ENCODE measurements at places on chromosomes 1 and 21. TPM values are rescaled to one million over a fixed set of nuclear protein-coding genes. Genes with fewer than 3 reads are reported as not detected.
A peak's percentile ranks its signal among the peaks of the same experiment; 100 is the strongest.

SGIP1 gene
- total RNA-seq, result 77.4 TPM

- DNase-seq, result no peak
These were observed 25.4 kb upstream of the RGS16 start for GRCh38 chr1:182629499-182630096.

ADORA1 gene
- total RNA-seq, result 24.0 TPM

- DNase-seq, result no peak
These were observed 207.5 kb upstream of the SAMSN1 start for GRCh38 chr21:14753466-14754258.

DNA sequence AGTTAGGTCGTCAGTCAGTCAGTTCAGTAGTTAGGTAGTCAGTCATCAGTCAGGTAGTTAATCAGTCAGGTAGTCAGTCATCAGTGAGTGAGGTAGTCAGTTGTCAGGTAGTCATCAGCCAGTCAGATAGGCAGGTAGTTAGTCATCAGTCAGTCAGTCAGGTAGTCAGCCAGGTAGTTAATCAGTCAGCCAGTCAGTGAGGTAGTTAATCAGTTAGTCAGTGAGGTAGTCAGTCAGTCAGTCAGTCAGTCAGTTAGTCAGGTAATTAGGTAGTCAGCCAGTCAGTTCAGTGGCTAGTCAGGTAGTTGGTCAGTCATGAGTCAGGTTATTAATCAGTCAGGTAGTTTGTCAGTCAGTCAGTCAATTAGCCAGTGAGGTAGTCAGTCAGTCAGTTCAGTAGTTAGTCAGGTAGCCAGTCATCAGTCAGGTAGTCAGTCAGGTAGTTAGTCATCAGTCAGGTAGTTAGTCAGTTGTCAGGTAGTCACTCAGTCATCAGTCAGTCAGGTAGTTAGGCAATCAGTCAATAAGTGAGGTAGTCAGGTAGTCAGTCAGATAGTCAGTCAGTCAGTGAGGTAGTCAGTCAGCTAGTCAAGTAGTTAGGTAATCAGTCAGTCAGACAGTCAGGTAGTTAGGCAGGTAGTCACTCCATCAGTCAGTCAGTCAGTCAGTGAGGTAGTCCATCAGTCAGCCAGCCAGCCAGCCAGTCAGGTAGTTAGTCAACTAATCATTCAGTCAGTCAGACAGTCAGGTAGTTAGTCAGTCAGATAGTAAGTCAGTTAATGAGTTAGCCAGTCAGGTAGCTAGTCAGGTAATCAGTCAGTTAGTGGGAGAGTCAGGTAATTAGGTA lies 16.2 kb downstream of the KRTAP10-1 start:
- no peak for DNase-seq

- no peak for DNase-seq
These were observed 287.5 kb downstream of the SMYD3 start for GRCh38 chr1:246219508-246220030.

GRCh38 chr1:7515175-7515574 lies 255.9 kb upstream of the VAMP3 start:
- DNase-seq, result no peak

PKNOX1 gene
- total RNA-seq, result 18.9 TPM

DNA sequence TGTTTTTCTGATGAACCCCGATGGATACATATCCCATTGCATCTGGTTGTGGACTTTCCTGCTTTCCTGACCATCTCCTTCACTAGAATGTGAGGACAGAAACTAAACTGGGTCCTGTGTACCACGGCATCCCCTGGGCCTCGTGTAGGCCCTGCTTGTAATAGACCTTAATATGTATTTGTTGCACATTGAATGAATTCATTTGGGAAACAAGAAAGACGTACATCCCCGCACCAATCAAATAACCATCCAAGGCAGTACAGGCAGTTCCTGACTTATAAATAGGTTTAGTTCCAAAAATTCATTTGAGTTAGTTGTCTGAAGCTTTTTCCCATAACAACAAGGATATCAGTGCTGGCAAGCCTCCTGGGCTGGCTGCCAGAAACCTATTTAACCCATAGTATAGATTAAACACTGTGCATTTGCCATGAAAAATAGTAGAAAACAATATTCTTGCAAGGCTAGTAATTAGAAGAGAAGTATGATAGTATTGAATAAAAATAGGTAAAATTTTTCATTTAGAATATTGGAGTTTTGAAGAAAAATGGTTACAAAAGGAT lies 81.8 kb upstream of the CD34 start:
- no peak for DNase-seq

GRCh38 chr1:234134878-234135277 lies 230.4 kb downstream of the SLC35F3 start:
- no peak for DNase-seq

TBX15 gene
- total RNA-seq, result 1.2 TPM

PAQR6 gene
- 8.6 TPM for total RNA-seq

- DNase-seq, result no peak
These were observed 339.9 kb downstream of the NTNG1 start for GRCh38 chr1:107480548-107481415.

GRCh38 chr1:208787219-208787618 lies 543.0 kb upstream of the PLXNA2 start:
- DNase-seq, result no peak

GRCh38 chr1:108561689-108562326 lies 1.9 kb downstream of the EEIG2 start:
- peak; percentile 5 for DNase-seq

GRCh38 chr1:37845049-37845646 lies 14.2 kb downstream of the MTF1 start:
- no peak for DNase-seq

- no peak for DNase-seq
These were observed 31.9 kb downstream of the NGF start for GRCh38 chr1:115306146-115306545.

- DNase-seq, result no peak
These were observed 15.9 kb upstream of the RGS8 start for GRCh38 chr1:182700351-182700709.

PTGFR gene
- 3.0 TPM for total RNA-seq

DNA sequence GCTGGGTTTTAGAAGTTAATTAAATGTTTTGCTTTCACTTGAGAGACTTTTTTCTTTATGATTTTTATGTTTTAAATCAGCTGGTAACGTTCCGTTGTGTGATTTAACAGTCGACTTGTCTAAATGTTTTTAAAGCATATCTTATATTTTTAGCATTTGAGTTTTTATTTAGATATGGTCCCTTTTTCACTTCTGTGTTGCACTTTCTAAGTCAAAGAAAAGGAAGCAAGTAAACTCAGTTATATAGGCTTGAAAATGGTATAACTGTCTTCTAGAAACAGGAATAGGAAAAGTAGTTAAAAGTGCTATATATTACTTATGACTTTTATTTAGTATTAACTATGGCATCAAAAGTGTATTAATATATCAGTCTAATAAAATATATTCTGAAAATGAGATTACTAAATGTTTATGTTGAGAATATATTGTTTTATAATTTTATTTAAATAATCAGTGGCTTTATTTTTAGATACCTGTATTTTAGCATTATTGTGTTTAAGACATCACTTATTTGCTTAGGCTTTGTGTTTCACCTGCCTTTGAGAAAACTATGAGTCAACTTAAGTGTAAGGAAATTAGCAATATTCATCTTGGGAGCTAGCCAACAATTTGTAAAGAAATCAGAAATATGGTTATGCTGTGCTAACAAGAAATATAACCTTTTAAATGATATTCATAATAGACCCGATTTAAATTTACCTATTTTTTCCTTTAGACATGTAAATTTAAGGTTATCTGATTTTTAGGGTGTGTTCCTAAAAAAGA lies 60.5 kb downstream of the RABGAP1L start:
- DNase-seq, result no peak

GRCh38 chr1:199123615-199124014 lies 484.8 kb downstream of the PTPRC start:
- DNase-seq, result no peak

GRCh38 chr1:4797016-4797410 lies 142.6 kb downstream of the AJAP1 start:
- no peak for DNase-seq

GRCh38 chr1:198601936-198602889 lies 36.6 kb upstream of the PTPRC start:
- DNase-seq, result no peak

CD84 gene
- total RNA-seq, result 2.2 TPM

DNA sequence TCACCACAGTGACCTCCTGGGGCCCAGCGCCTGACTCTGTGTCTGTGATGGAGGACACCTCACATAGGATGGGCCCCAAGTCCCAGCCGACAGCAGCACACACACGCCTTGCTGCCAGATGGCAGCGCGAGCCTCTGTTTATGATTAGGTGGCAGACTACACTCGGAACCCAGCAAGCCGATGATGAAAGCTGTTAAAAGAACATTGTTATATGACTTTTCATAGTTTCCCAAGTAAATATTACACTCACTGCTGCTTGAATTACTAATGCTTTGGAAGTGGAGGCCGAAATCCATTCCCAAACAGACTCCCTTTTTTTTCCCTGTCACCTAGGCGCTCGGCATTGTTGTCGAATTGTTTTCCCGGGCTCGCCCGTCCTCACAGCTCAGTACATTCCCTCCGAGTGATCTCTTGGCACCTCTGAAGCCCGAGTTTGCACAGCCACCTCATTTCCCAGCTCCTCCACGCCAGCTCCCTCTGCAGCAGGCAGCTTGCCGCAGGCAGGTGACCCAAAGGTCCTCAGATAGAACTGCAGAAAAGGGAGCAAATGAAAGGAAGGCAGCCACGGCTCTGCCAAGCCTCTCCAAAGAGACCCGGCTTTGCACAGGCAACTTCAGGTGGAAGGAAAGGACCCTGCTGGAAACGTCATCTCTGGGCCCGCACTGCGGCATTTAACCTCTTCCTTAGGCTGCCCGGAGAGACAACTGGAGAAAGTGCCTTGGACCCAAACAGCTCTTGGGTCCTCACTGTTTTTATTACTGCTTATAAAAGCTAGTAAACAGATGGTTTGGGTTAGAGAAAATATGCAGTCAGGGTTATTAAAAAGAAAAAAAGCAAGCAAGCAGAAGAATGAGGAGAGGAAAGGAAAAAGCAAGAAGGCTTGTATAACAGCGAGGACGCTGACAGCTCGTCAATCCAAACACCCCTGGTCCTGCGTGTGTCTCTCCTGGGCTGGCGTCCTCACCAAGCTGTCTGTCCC lies 72.2 kb upstream of the SLC25A33 start:
- DNase-seq, result no peak

TMEM269 gene
- 0.47 TPM for total RNA-seq

TMEM54 gene
- total RNA-seq, result 5.3 TPM

DNA sequence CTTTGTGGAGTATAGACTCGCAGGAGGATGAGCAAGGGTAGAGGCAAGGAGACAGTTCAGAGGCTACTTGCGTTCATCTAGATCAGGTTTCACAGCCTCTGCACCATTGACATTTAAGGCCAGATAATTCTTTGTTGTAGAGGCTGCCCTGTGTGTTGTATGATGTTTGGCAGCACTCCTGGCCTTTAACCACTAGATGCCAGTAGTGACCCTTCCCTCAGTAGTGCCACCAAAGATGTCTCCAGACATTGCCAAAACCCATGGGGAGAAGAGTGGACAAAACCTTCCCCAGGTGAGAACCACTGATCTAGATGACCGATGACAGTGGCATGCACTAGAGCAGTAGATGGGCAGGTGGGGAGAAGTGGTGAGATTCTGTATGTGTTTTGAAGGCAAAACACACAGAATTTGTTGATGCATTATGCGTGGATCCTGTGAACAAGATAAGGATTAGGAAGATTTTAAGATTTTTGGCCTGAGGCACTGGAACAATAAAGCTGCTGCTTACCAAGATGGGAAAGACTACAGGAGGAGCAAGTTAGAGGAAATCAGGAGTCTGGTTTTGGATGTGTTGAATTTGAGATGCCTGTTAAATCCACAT lies 9.9 kb upstream of the COG2 start:
- DNase-seq, result no peak

SPRR1A gene
- not detected for total RNA-seq

DNA sequence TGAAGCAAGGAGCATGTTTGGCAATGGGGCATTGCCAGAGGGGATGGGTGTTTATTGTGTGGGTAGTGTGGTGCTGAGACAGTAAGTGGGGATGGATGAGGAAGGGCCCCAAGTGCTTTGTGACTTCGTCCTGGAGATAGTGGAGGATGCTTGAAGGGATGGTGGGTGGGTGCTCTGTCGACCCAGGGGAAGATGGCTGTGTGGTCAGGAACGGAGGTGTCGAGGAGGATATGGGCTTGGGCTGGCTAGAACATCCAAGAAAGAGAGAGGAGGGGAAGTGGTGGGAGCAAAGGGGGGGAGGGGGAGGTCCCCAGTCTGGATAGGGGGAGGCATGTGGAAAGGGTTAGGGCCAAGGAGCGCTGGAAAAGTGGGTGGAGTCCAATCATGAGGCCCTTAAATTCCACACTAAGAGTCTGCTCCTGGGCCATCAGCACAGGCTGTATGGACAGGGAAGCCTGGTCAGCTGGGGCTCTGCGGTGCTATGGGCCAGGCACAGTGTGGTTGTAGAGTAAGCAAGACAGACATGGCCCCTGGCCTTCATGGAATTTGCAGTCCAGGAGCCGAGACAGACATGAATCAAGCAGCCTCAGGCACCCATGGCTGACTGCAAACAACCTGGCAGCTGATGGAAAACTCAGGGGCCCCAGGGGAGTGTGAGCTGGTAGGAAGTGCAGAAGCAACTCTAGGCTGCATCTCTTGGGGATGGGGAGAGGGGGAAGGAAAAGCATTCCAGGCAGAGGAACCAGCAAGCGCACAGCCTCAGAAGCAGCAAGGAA lies 36.3 kb downstream of the EDN2 start:
- DNase-seq, result no peak

DNA sequence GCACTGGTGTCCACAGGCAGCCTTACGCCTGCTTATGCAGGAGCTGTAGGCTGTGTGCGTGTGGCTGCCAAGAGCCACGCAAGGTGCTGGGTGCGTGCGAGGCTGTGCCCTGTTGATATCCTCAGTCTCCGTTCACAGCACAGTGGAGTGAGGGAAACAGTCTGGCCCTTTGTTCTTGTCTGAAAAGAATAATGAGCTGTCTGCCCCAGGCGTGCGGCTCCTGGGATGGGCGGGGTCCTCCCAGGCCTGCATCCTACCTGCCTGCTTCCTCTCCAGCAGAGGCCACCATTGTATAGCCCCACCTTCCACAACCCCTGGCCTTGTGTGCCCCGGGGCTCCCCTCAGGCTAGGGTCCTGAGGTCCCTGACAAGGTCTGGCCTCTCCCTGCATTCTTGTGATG lies 47.0 kb upstream of the KDM4A start:
- no peak for DNase-seq

GRCh38 chr1:47482786-47483185 lies 44.9 kb downstream of the FOXD2 start:
- DNase-seq, result no peak

- no peak for DNase-seq
These were observed 40.6 kb upstream of the DUSP10 start for GRCh38 chr1:221782477-221782876.

GRCh38 chr1:117171900-117172511 lies 38.7 kb downstream of the VTCN1 start:
- DNase-seq, result peak; percentile 4

GRCh38 chr1:187634940-187635339 lies 806.2 kb downstream of the PLA2G4A start:
- DNase-seq, result no peak

GRCh38 chr1:166164995-166165660 lies 1.7 kb downstream of the FAM78B start:
- DNase-seq, result peak; percentile 42

DNASE2B gene
- total RNA-seq, result 0.16 TPM

DNA sequence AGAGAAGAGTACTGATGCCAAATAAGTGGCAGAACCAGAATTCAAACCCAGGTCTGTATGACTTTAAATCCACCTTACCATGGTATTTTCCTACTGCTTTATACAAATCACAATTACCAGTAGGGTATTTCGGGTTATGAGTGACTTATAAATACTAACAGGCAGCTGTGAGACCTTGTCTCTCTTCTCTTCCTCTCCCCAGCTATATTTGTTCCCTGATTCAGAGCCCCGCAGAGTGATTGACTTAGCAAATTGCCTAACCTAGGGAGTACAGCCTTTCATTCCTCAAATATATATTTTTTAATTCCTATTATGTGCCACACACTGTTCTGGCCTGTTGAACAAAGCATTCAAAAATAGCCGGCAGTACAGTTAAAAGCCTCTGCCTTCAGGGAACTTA lies 168.0 kb downstream of the CLEC20A start:
- no peak for DNase-seq
